ENCODE measurements at places on chromosomes 6 and 20.

GRCh38 chr6:74061201-74061600, 365.2 kb downstream of the CD109 start:
- no peak for DNase-seq

- no peak for DNase-seq
Measured at GRCh38 chr6:157099912-157100593, 223.3 kb downstream of the TMEM242 start.

- no peak for DNase-seq
Measured at GRCh38 chr6:108565893-108566292, 5.2 kb downstream of the FOXO3 start.

- peak; percentile 47 for DNase-seq
Measured at GRCh38 chr6:33298773-33299236, at the start of gene RGL2. RGL2 (minus strand) TSS chr6:33298942; CDS start chr6:33298610, 332 bp downstream.

- no peak for DNase-seq
Measured at GRCh38 chr6:138815797-138816528, 20.1 kb downstream of the ECT2L start.

DNA sequence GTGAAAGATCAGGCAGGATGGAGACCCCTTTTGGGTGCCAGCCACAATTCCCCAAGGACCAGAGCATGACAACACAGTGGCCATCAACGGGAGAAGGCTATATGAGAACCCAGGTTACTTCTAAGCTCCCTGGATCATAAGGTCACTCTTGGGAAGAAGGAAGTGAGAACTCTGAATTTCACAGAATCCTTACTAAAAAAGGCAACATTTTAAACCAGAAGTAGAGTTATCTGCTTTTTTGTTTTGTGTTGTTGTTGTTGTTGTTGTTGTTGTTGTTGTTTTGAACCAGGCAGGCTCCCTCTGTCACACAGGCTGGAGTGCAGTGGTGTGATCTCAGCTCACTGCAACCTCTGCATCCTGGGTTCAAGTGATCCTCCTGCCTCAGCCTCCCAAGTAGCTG, 107.4 kb upstream of the TNFAIP3 start:
- no peak for DNase-seq

- DNase-seq = no peak
Measured at GRCh38 chr6:106324726-106325335, 729 bp downstream of the ATG5 start.

DNA sequence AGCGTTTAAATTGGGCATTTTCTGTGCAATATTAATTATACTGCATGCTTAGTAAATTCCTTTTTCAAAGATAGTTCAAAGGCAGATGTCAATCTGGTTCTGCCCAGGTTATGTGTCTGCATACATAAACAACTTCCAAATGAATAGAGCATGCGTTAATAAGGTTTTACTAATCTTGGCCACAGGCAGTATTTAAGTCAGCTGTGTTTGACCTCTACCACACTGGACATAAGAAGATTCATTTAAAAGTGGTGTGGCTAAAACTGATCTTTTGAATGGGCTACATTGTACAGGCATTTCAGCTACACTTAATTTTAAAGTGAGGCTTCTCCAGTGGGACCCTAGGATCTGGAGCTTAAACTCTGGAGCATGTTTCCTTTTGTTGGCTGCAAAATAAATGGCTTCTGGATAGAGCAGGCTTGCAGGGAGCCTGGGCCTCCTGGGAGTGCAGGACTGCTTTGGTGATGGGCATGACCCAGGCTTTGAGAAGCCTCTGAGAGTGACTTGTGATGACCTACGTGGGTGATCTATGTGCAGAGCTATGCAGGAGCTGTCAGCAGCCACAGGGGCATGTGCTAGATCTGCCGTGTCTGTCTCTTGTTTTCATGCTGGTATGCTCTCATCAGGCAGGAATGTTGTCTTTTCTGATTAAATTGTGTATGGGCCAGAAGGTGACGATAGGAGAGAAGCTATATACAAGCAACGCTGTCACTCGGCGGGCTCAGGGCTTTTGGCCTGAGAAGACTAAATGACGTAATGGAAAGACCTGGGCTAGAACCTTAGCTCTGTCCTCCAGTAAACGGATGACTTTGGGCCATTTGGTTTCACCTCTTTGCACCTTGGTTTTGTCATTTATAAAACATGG, 331.2 kb downstream of the QKI start:
- no peak for DNase-seq

- DNase-seq = no peak
Measured at GRCh38 chr6:105321728-105322127, 81.2 kb downstream of the PREP start.

DNA sequence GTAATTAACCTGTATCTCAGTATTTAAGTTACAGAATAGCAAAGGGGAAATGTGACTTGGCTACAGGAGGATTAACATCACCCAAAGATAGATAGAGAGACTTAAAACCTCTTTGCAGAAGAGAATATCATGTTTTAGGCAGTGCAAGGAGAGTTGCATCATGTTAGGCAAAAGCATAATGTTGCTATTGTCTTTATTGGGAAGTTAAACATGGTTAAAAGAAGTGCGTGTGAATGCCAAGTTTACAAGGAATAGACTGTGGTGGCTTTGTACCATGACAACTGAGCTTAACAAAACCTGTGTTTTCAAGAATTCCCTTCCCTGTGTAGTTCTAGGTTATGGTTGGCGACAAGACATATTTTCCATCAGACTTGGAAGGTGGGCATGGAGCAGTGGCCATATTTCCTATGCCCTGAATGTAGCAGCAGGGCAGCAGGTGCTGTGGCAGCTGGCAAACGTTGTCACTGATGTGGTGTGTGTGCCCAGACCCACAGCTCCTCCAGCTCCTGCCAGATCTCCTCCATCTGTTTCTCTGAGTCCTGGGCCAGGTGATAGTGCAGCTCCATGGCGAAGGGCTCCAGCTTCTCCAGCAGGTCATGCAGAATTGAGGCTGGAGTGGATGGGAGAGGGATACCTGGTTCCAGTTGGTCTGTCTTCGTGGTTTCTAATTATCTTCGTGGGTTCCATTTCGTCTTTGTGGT, 163.3 kb downstream of the QRSL1 start:
- no peak for DNase-seq

DNA sequence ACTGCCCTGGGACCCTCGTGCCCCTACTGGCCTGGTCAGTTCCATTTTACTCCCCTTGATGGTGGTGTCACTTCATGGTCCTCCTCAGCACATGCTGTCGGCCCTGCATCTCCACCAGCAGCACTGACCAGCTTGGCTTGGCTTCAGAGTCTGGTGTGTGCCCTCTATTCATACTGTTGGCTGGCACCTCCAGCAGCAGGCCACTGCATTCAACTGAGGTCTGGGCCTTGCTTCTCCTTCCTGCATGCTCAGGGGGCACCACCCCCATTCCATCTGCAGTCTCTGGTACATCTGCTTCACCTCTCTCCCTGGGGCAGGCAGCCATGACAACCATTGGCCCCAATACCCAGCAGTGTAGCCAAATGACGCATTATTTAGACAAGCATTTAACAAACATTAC, 155.9 kb downstream of the SLC24A3 start:
- no peak for DNase-seq

- no peak for DNase-seq
Measured at GRCh38 chr6:120935908-120936307, 398.4 kb downstream of the TBC1D32 start.

DNA sequence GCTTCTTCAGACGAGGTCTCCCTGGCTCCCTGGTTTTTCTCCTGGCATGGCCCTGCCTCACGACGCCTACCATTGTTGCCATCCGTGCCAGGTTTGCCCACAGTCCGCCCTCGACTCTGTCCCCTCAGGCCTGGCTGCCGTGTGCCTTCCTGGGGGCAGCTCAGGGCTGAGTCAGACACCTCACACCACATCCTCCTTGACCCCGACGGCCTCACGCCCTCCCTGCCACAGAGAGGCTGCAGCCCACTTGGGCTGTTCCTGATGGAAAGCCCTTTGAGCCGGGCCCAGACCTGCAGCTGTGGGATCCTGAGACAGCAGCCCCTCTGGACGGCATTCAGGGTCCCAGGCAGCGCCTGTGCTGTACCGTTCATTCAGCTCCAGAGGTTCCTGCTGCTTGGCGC, 108.3 kb downstream of the PSMB1 start:
- no peak for DNase-seq

DNA sequence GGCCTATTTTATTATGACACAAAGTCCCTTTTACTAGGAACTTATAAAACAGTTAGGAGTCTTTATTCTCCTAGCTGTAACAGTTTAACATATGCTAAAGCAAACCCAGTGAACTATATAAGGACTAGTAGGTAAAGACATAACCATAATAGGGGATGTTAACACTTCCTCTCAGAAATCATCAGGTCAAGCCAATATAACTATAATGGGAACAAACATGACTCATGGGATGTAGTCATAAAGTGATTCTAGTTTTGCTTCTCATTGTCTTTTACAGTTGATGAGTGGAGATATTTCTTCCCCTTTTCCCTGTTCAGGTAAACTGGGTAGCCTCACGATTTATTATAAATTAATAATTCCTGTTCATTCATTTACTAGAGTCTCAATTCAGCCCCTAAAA, 9.7 kb downstream of the PTCHD4 start:
- DNase-seq = no peak

DNA sequence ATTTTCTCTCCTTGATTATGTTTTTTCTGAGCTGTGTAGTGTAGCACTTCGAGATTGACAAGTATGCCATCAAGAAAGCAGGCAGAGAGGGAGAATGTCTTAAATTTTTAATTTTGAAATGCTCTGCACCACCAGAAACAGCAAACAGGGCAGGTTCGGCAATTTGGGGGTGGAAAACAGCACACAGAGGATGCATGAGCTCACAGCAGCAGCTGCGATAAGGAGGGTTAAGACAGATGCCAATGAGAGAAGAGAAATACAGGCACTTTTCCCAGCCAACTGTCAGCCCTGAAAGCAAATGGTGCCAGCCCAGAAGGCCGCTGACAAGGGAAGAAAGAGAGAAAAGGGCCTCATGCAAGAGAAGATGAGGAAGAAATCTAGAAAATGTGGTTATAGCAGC, 15.1 kb upstream of the SNRPB2 start:
- no peak for DNase-seq

DNA sequence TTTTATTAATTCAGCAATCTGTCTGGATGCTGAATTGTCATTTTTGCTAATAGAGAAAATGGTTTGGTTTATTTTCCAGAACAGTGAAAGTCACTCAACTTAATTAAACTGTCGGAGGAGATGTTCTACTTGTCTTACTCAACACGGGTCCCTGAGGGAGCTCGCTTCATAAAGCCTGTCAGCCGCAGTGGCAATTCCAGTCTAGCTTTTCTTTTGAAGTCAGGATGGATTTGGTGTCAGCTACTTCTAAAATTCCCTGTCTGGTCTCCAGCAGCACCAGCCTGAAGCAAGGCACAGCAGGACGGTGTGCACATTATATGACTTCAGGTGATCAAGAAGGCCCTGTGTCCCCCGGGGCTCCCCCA, 261.5 kb downstream of the SLC24A3 start:
- DNase-seq = no peak

- DNase-seq = no peak
Measured at GRCh38 chr20:33871362-33871761, 60.2 kb downstream of the CHMP4B start.

GRCh38 chr20:8095648-8096572, 36.2 kb upstream of the PLCB1 start:
- no peak for DNase-seq

- no peak for DNase-seq
Measured at GRCh38 chr20:44011251-44011940, 96.7 kb downstream of the TOX2 start.

DNA sequence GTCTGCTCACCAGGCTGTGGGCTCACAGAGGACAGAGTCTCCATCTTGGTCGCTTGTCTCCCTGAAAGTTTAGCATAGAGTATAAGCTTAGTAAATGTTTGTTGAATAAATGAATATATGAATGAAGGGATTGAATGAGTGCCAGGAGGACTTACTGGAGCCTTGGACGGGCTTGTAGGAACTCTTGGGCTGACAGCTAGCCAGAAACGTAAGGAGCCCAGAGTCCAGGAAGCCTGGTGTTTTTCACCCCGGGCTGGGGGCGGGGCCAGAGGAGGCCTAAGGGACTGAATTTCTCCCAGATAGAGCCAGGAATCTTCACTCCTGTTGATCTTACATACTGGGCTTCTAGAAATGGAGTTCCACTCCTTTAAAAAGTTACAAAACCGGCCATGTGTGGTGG, 68.5 kb upstream of the SRSF6 start:
- DNase-seq = no peak

- DNase-seq = no peak
Measured at GRCh38 chr20:13221673-13222318, 722 bp downstream of the ISM1 start.

DNA sequence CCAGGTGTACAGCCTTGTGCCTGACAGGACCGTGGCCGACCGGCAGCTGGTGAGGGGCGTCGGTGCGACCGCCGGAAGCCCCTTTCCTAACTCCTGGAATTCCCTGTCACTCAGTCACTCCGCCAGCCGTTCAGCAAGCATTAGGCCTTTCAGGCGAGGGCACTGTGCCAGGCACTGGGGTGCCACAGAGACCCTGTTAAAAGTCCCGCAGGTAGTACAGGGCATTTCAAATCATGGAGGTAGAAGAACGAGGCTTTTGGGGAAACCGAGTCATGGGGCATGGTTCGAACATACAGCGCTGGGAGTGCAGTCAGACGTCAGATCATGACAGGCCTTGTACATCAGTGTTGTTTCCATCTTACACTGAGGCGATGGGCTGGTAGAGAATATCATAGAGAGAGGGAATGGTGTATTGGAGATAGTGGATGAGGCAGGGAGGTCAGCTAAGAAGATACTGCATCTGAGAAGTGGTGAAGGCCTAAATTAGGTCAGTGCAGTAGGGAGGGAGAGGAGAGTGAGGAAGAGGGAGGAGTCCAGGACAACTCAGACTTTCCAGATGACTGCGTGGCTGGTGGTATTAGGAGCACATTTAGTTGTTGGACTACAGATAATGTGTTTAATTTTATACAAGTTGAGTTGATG, 892 bp upstream of the DXO start:
- no peak for DNase-seq

GRCh38 chr6:28981431-28981832, 23.7 kb downstream of the ZNF311 start:
- peak; percentile 52 for DNase-seq

- DNase-seq = no peak
Measured at GRCh38 chr20:36676701-36677421, 30.9 kb upstream of the SLA2 start.

DNA sequence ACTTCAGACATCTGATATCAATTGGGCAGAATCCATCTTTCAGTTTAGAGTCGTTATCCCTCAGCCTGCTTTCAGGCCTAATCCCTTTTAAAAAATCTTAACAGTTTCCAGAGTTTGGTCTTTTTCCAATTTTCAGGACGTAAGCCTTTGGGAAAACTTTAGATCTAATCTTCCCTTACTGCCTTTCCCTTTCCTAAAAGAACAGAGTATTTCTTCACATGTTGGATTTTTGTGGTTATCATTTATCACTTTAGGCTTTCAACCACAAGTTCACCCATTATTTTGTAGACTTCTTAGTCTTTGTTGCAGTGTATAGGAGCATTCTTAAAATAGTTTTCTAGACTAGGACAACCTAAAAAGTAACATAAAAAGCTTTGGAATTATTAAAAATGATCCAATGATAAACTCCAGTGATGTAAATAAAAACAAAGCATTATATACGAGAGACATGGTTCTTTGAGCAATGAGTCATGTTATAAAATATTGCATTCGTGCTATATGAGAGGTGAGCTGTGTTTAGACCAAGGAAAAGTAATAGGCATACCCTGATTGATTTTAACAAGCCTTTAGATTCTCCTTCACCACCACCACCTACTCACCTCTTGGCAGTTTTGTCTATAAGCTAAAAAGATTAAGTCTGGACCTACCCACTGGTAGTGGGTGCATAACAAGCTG, 90.4 kb upstream of the MCHR2 start:
- no peak for DNase-seq
